Esophagus muscularis mucosa (tissue), 4 donors: ENCODE measurements at places on chromosomes 13 and 19. TPM values are rescaled to one million over a fixed set of nuclear protein-coding genes. Genes with fewer than 3 reads are reported as not detected.

CEACAM4 gene
- total RNA-seq, result 3.3 TPM

ZNF415 gene
- 10.8 TPM for total RNA-seq

DNA sequence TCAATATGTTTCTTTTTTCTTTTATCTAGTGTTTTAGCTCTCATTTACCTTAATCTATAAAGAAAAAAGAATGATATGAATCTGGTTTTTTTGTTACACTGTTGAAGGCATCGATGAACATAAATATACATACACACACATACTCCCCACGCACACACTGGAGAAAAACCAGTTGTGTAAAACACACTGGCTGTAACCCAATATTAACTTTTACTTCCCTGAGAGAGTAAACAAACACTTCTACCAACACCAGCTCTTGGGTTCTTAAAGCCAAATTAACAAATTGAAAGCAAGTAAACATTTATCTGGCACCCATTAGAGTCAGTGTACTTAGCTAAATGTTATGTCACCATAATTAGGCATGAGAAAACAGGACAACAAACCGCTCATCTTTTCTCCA lies 145.7 kb downstream of the ABCC4 start:
- no peak overlapping the region for H3K4me3 ChIP-seq
- H3K36me3 ChIP-seq, result peaks cover 10% of the 10 kb centered on the region
- H3K27ac ChIP-seq, result no peak overlapping the region
- peaks cover 6% of the 10 kb centered on the region for H3K4me1 ChIP-seq
- DNase-seq, result no peak

GRIN2D gene
- total RNA-seq, result 0.33 TPM

DNA sequence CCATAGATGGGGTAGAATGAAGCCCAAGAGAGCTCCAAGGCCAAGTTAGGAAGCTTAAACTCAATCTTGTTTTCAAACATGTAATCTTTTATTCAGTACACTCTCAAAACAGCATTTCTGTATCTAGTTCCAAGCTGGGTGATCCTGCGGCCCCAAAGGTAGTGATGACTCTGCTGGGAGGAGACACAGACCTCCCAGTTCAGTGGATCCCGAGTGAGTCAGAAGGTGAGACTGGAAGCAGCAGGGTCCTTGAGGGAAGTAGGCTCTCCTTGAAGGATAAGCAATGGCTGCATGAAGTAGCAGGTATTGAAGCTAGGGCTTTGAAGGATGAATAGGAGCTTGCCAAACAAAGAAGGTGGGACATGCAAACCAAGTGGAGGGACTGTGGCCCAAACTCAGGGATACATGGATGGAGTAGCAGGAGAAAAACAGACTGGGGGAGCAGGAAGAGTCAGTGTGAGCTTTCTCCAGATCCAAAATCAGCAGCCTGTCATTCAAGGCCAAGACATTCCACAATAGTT lies 9.6 kb downstream of the TINCR start:
- no peak overlapping the region for H3K4me3 ChIP-seq
- H3K4me1 ChIP-seq, result no peaks in the 10 kb centered on the region
- no peak for DNase-seq
